Stimulated activated CD4-positive, alpha-beta T cell treated with anti-CD3 and anti-CD28 coated beads, Interleukin-1b, Interleukin-23, amount 100 ng/mL, for 4 hours (primary cell): ENCODE measurements at places on chromosomes 6 and 20.

- DNase-seq: no peak
Measured at GRCh38 chr6:150622941-150623874, 23.5 kb downstream of the PLEKHG1 start.

DNA sequence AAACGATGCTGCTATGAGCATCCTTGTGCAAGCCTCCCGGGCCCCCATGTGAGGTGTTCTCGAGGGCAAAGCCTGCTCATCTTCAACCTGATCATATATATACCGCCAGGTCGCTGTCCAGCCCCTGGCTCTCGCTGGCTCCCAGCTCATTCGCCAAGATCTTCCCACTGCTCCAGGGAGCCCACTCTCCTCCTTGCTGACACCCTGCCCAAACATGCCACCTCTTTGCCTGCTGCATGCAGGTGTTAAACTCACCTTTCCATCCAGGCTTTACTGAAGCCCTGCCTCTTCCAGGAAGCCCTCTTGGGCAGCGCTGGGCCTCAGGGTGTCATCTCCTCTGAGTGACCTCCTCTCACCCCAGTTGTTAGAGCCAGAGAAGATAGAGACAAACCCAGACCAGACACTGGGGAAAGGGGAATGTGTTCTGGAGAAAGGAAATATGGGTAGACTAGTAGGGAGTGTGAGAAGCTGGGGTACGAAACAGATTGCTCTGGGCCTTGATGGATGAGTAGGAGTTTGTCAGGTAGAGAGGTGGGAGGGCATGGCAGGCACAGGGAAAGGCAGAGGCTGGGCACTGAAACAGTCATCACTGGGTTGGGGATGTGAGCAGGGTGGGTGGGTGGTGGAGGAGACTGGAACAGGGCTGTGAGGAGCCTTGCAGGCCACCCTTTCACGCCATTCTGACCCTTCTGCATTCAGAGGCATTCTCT lies 1.2 kb upstream of the DLGAP4 start:
- no peak for DNase-seq

DNA sequence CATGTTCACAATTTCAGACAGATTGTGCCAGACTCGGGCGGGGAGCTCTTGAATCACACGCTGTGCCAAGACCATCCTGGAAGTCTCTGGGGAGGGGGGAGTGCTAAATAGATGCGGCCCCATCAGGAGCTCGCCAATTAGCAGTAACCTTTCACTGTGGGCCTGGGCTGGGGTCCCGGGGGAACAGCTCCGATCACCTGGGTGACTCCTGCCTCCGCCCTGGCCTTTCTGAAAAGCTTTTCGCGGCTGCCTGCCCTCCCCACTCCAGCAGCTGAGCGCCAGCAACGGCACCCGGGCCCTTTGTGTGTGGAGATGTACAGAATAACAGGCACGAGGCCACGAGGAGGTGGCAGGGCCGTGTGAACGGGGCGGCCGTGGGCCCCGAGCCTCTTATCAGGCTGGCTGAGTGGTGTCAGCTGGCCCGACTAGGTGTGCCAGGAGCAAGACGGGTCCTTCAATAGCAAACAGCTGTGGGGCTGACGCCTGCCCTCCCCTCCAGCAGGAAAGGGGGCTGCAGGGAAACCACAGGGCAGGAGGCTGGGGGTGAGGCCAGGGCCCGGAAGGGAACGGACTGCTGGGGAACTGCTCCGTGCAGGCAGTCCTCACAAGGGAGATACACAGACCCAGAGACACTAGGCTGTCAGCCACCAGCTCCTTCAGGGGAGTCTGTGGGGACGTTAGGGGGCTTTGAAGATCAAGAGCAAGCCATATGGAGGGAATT lies 56.8 kb downstream of the NOL4L start:
- no peak for DNase-seq

GRCh38 chr6:105624021-105624420 lies 221.1 kb upstream of the PREP start:
- DNase-seq: no peak

DNA sequence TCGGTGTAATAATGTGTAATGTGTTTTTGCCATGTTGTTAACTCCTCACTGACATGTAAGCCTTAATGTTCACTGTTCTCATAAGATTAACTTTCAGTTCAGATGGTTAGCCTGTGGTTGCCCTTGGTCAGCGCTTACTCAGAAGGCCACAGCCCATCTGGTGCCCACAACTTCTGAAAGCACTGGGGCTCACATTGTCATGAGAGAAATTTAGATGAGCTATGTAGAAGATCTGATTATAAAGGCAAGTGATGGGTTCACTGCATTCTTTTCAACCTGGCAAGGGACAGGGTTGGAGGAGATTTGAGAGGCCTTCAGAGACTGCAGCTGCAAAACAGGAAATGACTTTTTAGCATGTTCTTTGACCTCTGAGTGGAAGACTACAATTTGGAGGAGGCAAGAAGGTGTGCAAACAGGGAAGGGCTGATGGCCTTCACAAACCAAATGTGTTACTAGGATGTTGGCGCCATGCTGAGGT lies 242.3 kb upstream of the SUPT3H start:
- DNase-seq: no peak

DNA sequence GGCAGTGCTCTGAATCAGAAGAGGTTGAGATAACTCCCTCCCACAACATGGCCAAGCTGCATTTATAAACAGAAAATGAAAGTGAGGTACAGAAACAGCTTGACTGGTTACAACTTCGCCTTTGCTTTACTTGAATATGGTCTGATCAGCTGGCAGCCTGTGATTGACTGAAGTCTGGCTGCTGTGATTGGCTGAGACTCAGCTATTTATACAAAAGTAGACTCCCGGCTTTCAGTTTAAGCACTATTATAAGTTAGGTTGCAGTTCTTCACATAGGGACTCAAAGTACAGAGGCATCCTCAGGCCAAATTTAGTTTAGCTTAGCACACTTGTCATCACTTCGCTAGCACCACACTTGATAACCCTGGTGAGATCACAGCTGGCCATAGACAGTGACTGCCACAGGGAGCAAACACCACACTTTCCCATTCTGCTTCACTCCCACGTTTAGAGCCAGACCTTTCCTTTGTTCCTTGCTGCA lies 362.6 kb downstream of the EPM2A start:
- no peak for DNase-seq

GRCh38 chr6:64155063-64155462 lies 519.5 kb downstream of the PHF3 start:
- DNase-seq: no peak

GRCh38 chr6:139027620-139028182 lies 844 bp upstream of the ABRACL start:
- peak; percentile 18 for DNase-seq

DNA sequence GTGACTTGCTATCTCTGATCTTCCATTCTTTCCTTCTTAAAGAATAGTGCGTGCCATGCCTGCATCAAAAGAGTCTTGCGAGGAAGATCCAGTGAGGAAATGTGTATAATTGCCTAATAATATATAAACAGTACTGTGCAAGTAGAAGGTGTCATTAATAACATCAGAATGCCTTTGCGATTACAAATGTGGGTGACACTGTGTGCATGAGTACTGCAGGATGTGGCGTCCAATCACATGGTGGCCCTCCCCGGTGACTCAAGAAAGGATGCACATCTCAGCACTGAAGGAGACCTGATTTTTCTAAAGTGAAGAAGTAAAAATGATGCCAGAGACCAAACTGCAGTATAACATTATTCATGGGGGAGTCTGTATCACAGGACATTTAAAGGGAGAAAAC lies 107.5 kb upstream of the EDN1 start:
- DNase-seq: no peak
